ENCODE measurements at places on chromosomes 4 and X.

GRCh38 chr4:37967736-37968135, 7.5 kb downstream of the PTTG2 start:
- no peak for DNase-seq

DNA sequence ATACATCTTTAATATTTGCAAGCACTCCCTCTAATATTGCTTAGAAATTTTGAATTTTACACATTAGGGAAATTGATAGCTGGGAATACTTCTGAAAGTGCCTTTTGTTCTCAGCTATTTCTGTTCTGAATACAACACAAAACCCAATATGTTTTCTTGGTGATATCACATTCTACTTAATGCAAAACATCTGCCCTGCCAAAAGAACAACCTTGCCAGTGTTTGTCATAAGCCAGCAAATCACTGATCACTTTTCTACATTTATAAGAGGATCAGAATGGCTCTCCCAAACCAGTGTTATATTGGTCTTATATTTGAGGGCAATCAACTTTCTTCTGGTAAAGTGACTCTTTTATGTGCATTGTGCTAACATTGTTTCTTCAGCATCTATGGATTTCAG, 126.8 kb upstream of the APOOL start:
- no peak for DNase-seq

DNA sequence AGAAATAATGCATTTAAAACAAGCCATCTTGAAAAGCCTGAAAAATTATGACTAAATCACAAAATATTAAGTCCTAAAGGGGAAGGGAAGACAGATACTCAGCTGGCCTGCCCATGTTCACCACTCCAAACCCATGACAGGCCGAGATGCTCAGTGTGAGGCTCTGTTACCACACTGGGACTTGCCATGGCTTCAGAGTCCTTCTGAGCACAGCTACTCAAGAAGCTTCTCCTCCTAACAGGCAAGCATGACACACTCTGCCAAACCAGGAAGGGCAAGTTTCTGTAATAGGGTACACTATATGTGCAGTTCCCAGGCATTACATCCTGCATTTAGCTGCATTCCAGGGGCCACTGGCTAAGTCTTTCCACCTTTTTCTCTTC, 34.0 kb upstream of the CYBB start:
- no peak for DNase-seq

GRCh38 chrX:32868524-32868895, 342.8 kb downstream of the DMD start:
- DNase-seq: no peak

DNA sequence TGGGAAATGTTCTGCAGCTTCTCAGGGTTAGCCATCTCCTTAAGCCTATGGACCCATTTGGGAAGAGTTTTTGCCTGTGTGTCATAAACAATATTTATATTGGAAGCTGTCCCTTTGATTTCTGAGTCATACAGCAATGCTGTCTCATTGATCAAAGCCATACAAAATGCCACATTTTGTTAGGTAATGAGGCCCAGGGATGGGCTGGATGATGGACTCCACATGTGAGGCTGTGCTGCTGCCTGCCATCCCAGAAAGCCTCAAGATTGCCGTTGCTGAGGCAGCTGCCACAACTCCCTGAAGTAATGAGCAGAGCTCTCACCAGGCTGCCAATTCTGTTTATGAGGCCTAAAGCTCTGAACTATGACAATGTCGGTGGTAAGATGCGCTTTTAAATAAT, 12.2 kb upstream of the GJB1 start:
- DNase-seq: no peak
